ENCODE measurements at places on chromosomes 3 and 15.

- peak; percentile 55 for DNase-seq
These were observed 117.7 kb downstream of the GBE1 start for GRCh38 chr3:81643721-81644120.

DNA sequence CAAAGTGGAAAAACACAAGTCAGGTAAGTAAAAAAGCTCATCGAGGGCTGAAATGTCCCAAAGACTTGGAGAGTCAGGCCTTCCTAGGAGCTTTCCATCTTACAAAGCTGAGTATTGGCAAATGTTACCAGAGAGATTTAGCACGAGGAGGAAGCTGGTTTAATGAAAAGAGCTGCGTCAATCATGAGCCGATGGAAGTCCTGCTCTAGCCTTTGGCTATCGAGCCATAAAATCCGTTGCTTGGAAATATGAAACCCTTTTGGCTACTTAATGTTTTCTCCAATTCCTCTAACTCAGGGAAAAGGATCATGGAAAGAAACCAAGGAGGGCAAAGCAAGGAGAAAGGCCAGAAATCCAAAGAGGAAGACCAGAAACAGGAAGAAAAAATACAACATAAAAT lies 1074.6 kb downstream of the FHIT start:
- peak; percentile 40 for DNase-seq

DNA sequence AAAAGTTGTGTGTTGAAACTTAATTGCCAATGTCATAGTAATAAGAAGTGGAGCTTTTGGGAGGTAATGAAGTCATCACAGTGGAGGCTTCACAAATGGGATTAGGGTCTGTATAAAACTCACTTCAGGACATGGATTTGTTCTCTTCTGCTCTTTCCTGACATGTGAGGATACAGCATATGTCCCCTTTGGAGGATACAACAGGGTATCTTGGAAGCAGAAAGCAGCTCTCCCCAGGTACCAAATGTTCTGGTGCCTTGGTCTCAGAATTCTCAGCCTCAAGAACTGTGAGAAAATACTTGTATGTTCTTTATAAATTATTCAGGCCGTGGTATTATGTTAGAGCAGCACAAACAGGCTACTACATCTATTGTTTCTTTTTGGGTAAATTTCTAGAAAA lies 210.9 kb downstream of the DIPK2A start:
- DNase-seq, result no peak

DNA sequence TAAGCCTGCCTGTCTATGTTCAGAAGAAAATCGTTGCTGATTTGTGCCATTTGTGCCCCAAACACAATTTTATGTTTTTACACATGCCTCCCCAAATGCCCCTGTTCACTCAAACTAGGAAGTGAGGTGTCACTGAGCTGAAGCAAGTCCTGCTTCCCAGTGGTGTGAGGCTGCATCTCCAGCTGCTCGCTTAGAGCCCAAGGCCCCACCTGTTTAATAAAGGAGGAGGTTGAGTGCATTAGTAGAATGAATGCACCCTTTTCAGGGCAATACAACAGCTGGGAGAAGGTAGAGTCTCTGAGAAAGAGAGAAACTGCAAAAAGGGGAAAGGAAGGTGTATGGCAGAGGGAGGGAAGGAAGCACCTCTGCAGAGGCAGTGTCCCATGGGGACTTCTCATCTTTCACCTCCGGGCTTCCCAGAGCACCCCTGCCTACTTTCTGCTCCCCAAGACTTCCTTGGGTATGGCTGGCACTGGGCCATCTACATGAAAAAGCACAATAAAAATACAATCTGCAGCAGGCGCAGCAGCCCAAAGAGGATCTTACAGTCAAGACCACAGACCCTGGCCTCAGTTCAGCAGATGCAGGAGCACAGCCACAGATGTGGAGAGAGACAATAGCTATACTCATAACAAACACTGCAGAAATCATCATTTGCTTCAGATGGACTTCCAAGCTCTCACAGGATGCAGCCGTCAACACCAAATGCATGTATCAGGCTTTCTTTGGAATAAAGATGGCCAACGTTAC lies 165.9 kb downstream of the POLR2M start:
- no peak for DNase-seq

- peak; percentile 32 for DNase-seq
These were observed 12.4 kb downstream of the PIF1 start for GRCh38 chr15:64813075-64813474.

GRCh38 chr3:81788610-81789009 lies 27.2 kb upstream of the GBE1 start:
- DNase-seq, result no peak

DNA sequence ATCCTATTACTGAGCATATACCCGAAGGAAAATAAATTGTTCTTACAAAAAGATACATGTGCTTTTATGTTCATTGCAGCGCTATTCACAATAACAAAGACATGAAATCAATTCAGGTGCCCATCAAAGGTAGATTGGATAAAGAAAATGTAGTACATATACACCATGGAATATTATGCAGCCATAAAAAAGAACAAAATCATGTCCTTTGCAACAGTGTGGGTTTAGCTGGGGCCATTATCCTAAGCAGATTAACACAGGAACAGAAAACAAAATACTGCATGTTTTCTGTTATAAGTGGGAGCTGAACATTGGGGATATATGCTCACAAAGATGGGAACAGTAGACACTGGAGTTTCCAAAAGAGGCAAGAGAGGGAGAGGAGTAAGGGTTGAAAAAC lies 42.5 kb downstream of the SGO1 start:
- DNase-seq, result no peak

Measured in astrocyte of the hippocampus (primary cell).